ENCODE measurements at places on chromosomes 4 and X.

GRCh38 chrX:20378233-20378920, 111.7 kb upstream of the RPS6KA3 start:
- DNase-seq = no peak

DNA sequence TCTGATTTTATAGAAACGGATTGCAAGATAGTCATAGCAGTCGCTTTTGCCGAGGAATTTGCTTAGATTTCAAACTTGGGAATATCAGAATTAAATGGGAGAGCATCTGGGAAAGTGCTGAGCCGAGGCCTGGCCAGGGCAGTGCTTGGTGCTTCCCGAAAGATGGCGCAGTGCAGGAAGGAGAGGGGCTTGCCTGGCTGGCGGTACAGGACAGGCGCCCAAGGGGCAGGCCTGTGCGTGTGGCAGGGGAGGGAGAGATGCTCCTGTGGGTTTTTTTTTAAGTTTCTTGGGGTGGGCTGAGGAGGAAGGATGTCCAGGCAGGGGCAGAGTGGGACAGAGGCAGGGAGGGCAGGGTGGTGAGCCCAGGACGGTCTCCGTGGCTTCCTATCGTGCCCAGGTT, 241.1 kb downstream of the AFAP1 start:
- no peak for DNase-seq

- DNase-seq = no peak
These were observed 113.5 kb downstream of the VSIG4 start for GRCh38 chrX:65926095-65927019.

- DNase-seq = no peak
These were observed 230.8 kb upstream of the TET2 start for GRCh38 chr4:104915864-104916263.

GRCh38 chr4:18880871-18881270, 859.3 kb upstream of the LCORL start:
- no peak for DNase-seq

DNA sequence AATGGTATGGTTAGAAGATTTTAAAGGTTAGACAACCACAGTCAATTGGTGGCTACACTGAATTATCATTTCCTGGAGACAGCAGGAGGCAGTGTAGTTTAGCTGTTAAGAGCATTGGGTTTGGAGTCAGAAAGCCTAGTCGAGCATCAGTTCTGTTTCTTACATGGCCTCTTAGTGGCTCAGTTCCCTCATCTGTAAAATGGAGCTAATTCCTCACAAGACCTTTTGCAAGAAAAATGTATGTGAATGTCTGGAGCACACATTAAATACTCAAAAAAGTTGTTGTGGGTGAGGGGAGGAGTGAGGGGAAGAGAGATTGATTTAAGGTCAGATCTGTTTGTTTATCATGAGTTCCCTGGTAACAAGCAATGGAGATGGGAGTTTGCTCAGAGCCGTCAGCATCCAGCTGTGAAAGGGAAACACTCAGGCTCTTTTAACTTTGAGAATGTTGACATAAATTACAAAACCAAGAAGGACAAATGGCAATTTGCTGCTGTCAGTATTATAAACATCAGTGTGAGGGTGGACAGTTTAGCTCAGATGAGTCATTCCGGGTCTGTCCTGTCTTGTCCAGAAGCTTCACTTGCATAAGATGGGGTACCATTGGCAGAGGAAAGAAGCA, 98.2 kb upstream of the PGRMC2 start:
- DNase-seq = no peak

GRCh38 chrX:79444694-79445210, 77.6 kb upstream of the ITM2A start:
- DNase-seq = no peak

- DNase-seq = no peak
These were observed 12.7 kb downstream of the TSR2 start for GRCh38 chrX:54452920-54453319.

DNA sequence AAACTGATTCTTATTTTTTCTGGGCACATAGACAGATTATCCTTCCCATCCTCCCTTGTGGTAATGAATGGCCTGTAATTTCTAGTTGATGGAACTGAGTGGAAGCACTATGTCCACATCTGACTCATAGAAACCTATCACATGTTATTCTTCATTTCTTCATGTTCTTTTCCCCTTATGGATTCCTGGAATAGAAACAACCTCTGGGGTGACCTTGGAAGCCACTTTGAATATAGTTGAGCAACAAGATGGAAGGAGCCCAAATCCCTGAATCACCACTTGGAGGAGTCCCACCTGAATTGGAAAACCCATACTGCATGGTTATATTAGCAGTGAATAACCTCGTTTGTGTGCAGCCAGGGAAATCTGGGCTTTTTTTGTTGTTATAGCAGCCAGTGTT, 137.8 kb downstream of the MID1IP1 start:
- DNase-seq = no peak

- no peak for DNase-seq
These were observed 4.3 kb upstream of the NSUN7 start for GRCh38 chr4:40745285-40745984.

Data from HuH-7.5 (cell line).